ENCODE measurements at places on chromosomes 1 and 21.
A peak's percentile ranks its signal among the peaks of the same experiment; 100 is the strongest.

GRCh38 chr1:228361314-228362140 lies 45.1 kb downstream of the TRIM11 start:
- no peak for DNase-seq

GRCh38 chr1:218482683-218483082 lies 137.5 kb downstream of the TGFB2 start:
- no peak for DNase-seq

DNA sequence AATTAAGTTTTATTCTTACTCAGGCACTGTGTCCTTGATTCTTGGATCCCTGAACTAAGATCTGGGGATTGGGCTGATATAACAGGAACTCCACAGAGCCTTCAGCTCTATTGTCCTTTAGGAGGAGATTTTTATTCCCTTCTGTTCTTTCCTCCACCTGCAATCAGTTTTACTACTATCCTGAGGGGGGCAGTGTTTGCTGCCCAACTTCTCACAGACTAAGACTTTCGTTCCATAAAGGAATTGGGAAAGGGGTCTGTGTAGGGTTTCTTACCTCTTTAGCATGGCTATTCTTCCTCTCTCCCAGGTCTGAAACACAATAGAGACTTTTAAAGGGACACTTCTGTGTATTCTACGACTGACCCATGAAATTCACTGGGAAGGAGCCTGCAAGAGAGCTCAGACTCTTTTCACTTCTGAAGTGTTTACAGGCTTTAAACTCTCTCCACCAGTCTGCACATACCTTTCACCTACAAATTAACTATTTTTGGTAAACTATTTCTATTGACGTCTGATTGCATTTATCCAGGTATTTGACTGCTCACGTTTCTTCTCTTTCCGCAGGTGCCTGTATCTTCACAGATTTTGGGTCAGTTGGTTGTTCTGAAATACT lies 103.3 kb upstream of the DEPDC1 start:
- DNase-seq = peak; percentile 38

- DNase-seq = no peak
Observed at GRCh38 chr1:248825573-248825908, 174 bp downstream of the SH3BP5L start.

DNA sequence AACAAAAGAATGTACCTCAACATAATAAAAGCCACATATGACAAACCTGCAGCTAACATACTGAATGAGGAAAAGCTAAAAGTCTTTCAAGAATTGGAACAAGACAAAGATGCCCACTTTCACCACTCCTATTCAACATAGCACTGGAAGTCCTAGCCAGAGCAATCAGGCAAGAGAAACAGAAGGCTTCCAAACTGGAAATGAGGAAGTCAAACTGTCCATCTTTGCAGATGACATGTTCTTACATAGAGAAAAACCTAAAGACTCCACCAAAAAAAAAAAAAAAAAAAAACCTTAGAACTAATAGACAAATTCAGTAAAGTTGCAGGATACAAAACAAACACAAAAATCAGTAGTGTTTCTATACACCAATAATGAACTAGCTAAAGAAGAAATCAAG lies 20.2 kb downstream of the NSL1 start:
- no peak for DNase-seq

DNA sequence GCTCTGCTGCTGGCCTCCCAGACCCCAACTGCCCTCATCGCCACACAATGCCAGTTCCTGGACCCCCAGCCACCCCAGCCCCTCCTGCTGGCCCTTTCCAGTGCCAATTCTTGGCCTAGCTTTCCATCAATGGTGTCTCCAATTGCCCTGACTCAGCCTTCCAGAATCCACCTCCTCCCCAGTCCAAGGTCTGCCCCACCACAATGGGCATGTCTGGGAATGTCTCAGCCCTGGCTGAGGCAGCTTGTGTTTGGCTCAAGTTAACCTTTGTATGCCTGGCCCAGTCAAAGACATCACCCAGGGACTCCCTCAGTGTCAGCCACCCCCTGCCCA lies 16.4 kb downstream of the ALDH4A1 start:
- DNase-seq = no peak

GRCh38 chr1:245901565-245901964 lies 605.5 kb downstream of the SMYD3 start:
- DNase-seq = no peak

DNA sequence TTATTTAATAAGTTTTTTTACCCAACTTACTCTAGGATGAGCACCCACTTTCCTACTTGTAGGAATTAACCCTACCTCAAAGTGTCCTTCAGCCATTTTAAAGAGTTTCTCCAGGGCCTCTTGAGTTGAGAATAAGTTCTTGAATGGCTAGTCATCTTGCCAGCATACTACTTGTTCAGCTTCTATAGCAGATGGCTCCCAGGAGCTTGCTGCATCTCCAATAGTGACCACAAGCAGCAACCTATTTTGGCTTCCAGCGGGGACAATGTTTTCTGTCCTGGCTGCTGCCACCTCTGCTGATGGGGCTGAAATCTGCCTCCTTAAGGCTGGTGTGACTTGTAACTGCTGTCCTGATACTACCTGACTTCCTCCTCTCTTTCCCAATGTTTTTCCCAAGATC lies 20.8 kb upstream of the PIK3R3 start:
- no peak for DNase-seq

DNA sequence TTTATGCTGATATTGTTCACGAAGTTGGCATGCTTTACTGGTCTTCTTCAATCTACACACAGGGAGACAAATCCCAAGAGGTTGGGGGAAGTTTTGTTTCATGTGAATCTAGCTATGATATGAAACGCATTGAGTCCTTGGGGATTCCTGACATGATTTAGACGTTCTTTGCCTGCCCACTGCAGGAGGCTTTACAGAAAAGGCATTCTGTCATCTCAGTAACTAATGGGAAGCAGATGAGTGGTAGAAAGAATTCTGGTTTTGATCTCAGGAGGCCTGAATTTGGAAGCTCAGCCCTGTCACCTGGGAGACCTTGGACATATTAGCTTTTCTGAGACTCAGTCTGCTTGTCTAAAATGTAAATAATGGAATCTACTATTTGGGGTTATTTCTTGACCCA lies 383.0 kb upstream of the NFIA start:
- DNase-seq = no peak

DNA sequence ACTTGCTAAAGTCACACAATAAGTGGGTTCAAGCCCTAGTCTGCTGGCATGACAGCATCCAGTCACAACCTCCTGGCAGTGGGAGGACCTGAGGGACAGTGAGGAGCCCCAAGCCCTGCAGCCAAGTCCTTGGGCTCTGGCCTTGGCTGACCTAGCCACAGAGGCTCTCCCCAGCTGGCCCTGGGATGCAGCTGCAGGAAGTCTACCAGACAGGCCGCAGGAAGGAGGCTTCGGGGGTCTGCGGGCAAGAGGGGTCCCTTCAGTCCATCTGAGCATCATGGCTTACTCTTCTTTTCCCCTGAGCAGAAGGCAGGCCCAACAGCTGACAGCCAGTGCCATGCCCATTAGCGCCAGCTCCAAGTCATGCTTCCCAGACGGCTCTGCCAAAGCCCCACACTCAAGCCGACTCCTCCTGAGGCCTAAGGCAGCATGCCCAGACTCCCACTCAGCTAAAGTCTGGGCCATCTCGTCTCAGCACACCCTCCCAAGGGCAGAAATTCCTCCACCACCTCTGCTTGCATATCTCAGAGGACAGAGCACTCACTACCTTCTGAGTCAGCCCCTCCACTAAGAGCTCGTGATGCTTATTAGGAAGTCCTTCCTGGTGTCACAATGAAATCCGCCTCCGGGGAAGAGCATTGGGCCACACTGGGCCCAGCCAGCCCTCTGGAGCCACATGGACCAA lies 20.1 kb downstream of the SLC1A7 start:
- DNase-seq = peak; percentile 56

GRCh38 chr1:66523562-66523961 lies 10.4 kb upstream of the SGIP1 start:
- DNase-seq = no peak

GRCh38 chr1:183285746-183286145 lies 99.7 kb downstream of the LAMC2 start:
- DNase-seq = no peak

- DNase-seq = no peak
Observed at GRCh38 chr1:88722492-88722891, 38.4 kb downstream of the PKN2 start.

DNA sequence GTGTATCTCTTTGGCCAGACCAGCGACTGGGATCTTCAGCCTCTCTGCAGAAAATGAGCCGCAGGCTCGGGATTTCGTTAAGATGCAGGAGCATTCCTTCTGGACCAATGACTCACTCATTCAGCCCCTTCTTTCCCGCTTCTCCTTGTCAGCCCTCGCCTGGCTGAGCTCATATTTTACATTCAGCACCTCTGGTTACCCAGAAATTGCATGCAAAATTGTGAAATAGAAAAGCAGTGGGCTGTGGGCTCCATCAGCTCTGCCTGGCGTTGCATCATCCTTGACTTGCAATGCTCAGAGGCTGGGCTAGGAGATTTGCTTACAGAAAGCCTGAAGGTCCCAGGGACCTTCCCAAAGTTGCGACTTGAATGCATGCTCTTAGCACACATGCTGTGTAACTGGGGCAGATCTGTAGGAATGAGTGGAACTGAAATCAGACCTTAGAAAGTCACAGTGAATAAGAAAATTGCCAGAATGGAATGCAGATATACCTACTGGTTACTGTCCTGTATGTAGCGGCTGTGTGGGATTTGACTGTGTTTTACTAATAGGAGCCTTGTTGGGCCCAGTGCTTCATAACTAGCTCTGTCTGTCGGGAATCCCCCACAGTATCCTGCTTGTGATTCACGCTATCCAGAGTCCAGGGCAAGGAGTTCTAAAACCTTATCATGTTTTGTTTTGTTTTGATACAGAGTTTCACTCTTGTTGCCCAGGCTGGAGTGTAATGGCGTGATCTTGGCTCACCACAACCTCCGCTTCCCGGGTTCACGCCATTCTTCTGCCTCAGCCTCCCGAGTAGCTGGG lies 444.8 kb downstream of the KIF26B start:
- DNase-seq = no peak

GRCh38 chr1:1684031-1684681 lies 8.4 kb downstream of the SLC35E2B start:
- DNase-seq = peak; percentile 15

DNA sequence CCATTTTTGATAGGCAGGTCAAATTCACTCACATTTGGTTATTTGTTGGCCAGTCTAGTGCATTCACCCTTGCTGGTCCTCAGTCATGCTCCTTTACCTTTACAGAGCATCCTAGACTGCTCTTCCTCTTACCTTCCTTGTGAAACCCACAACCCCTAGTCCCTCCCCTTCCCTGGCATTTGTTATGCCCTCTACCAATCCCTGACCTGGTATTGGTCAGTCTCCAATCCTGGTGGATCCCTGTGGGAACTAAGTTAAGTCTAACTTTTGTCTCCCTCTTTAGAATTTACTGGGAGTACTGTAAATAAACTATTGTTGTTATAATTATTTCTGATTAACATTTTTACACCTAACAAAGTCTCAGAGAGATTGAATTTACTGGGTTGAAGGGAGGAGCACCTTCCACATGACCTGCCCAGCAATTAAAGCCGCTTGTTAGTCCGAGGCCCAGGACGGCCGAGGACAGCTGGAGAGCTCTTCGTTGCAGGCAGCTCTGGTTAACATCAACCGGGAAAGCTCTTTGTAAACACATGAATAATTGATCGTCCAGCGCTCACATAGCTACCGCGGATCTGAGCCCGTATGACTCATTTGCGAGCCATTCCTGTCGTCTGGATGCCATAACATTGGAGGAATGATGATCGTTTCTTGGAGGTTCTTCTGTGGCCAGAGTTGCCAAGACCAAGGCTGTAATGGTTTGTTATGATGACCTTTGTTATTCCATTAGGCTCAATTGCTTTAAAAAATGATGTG lies 31.9 kb downstream of the MTARC1 start:
- no peak for DNase-seq

DNA sequence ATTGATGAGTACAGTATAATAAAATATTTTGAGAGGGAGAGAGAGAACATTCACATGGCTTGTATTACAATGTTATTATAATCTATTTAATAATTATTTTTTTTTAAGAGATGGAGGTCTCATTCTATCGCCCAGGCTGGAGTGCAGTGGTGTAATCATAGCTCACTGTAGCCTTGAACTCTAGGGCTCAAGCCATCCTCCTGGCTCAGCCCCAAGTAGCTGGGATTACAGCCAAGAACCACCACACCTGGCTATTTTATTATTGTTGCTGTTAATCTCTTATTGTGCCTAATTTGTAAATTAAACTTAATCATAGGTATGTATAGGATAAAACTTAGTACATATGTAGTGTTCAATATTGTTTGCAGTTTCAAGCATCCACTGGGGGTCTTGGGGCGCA lies 57.8 kb downstream of the HS2ST1 start:
- DNase-seq = no peak

DNA sequence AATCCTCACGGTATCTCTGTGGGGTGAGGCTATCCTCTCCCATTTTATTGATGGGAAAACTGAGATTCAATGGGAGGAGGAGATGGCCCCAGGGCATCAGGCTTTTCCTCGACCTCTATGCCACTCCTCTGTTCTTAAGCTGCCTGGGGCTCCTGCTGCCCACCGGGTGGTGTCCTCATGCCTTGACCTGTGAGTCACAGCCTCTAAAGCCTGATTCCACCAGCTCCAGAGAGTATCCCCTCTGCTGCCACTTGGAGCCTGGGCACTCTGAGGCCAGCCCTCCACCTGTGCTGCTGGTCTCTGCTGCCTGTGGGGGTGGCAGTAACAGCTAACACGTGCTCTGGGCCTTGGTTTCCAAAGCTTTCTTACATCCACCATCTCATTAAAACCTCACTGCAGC lies 241.2 kb downstream of the TRABD2B start:
- DNase-seq = no peak

DNA sequence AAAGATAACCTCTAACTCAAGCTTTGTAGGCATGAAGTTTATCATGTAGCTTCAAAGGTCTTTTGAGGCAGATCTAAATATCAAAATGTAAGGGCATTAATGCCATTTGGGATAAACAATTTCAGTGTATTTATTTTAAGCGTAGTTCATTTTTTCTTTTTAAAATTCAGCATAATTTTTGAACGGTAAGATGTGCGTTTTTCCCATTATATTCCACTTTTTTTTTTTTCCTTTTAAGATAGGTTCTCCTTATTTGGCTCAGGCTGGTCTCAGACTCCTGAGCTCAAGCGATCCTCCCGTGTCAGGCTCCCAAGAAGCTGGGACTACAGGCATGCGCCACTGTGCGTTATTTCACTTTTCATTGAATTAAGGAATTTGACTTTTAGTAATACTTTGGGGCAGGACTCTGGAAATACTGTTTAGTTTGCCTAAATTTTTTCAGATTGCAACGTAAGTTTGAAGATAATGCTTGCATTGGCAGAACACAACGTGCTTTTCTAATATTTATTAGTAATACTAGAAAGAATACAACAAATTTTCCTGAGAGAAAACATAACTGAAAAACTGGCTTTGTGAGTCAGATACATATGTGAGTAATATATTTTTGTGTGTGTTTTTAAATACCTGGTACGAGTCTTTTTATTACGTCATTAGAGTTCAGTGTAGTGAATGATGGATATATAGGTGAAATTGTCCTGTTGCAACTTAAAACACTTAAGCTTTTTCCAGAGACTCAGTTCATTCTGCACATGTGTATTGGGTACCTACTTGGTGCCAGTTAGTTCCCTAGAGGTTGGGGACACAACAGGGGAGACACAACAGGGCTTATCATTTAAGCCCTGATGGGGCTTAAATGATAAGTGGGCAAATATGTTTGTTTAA lies 2.2 kb downstream of the RALGPS2 start:
- DNase-seq = no peak

Data from D341Med (cell line).